Natural killer cell (primary cell): ENCODE measurements at places on chromosomes 5 and 9. TPM values are rescaled to one million over a fixed set of nuclear protein-coding genes. Genes with fewer than 3 reads are reported as not detected.

DNA sequence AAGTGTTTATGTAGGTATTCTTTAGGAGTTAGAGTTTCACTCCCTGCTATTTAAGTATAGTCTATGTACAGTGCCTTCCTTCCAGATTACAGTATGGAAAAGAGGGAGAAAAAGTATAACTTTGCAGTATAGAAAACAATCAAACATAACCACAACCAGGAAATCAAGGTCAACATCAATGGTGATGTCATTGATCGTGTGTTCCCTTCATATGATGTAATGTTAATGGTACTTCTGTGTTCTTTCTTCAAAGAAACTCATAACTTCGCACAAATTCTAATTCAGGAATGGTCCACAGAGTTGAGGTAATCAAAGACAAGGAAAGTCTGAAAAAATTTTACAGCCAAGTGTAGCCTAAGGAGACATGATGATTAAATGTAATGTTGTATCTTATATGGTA, 961.1 kb upstream of the EDIL3 start:
- no peak for DNase-seq

GRCh38 chr9:124810663-124811355, 33.9 kb downstream of the OLFML2A start:
- no peak for DNase-seq

- DNase-seq, result no peak
Measured at GRCh38 chr9:36997414-36997813, 36.7 kb downstream of the PAX5 start.

- no peak for DNase-seq
Measured at GRCh38 chr9:35107297-35108290, 4.7 kb upstream of the STOML2 start.

GRCh38 chr5:167993771-167994170, 297.7 kb upstream of the WWC1 start:
- no peak for DNase-seq

DNA sequence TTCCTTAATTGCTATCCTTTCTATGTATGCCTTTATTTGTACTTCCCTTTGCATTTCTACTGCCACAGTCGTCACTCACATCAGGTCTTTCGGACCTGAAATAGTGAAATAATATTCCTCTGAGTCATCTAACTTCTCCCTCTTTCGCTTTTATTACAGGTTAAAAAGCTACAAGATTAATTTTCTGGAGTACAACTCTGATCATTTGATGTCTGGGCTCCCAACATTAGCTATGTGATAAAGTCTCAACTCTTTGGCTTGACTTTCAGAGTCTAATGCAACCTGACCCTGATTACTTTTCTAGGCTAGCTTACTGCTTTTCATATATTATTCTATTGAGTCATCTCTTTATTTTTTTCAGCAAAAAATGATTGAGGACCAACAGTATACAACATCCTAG, 638.8 kb upstream of the WWC1 start:
- DNase-seq, result no peak

GRCh38 chr5:87120518-87121303, 147.0 kb upstream of the RASA1 start:
- DNase-seq, result no peak

GRCh38 chr9:120528327-120528726, 51.6 kb downstream of the CDK5RAP2 start:
- DNase-seq, result no peak

- no peak for DNase-seq
Measured at GRCh38 chr5:155786108-155786507, 540.9 kb upstream of the SGCD start.

GRCh38 chr5:88396751-88397281, 128.2 kb upstream of the TMEM161B start:
- no peak for DNase-seq

- no peak for DNase-seq
Measured at GRCh38 chr9:21507483-21507790, 25.3 kb upstream of the IFNE start.

GRCh38 chr5:143606043-143606752, 202.7 kb upstream of the NR3C1 start:
- DNase-seq, result peak; percentile 8

DNA sequence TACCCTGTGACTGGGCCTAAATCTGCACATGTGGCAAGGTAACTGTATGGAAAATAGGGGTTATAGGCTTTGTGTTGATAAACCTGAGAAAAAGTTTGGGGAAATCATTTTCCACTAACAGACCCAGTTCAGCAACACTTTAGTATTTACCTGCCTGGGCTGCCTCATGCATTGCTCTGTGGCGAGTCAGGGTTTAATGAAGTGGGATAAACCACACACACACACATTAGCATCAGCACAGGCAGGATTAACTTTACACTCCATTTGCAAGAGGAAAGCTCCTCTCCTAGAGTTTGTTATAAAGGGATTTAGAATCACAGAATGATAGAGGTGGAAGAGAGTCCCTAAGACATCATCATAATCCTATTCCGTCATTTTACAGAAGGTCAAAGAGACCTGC, 20.0 kb upstream of the ZCCHC7 start:
- no peak for DNase-seq

DNA sequence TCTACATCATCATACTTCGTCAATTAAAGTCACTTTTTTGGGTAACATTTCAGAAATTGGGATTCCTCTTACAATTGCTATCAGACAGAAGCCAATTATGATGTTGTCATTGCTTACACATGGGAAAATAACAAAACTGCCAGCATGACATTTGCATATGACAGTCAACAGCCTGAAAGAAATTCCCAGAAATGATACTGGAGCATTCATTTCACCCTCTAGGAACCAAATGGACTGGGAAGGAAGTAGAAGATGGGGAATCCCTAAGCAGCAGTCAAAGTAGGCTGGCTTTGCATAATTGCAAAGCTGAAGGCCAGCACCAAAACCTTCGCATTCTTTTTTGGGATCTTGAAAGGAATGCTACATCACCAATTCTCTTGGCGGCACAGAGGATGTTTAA, 10.7 kb downstream of the HMGCS1 start:
- no peak for DNase-seq

- DNase-seq, result peak; percentile 69
Measured at GRCh38 chr5:14727428-14727865, 62.9 kb downstream of the OTULIN start.

DNA sequence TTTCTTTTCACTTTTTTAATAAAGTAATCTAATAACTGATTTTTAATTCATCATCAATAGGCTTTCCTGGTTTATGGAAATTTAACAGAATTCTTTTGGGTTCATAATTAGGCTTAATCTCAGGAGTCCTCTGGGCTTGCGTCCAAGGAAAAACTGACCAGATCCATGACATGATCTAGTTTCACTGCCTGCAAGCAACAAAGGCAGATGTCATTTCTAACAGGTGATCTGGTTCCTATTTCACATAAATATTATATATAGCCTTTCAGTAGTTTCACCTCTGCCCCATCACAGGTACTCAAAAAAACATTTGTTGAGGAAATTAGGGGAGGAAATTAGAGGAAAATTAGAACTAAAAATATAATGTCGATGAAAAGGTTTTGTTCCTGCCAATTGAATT, 126.4 kb downstream of the FBXL17 start:
- DNase-seq, result no peak

GRCh38 chr5:1706428-1706827, 93.2 kb downstream of the MRPL36 start:
- DNase-seq, result no peak

DNA sequence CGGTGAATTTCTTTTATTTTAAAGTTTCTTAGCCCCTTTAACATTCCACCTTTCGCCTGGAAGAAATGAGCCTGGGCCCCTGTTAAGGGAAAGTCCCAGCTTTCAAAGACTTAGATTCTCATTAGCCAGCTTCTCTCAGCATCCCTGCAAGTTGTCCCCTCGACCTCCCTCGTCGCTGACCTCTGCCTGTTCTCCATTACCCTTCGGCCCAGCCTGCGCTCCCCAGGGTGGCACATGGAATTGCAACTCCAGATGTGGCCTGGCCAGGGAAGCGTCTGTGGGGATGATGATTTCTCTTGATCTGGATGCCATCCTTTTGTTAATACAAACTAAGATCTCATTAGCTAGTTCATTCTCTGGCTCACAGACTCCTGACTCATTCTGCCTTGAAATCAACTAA, 43.4 kb upstream of the FANCC start:
- DNase-seq, result no peak

DNA sequence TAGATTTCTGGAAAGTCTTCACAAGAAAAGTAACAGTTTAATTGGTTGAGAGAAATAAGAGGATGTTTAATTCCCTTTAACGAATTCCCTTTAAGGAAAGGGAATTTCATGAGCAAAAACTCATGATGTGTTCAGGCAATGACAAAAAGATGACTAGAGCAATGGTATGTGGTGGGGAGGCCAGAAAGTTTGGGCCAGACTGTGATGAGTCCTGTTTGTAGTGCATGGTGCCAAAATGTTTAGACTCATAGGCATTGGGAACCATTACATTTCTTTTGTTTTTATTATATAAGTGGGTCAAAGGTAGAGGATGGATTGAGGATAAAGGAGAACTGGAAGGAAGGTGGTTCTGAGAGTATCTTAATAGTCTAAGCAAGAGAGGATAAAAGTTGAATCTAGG, 10.9 kb downstream of the CNTRL start:
- no peak for DNase-seq

DNA sequence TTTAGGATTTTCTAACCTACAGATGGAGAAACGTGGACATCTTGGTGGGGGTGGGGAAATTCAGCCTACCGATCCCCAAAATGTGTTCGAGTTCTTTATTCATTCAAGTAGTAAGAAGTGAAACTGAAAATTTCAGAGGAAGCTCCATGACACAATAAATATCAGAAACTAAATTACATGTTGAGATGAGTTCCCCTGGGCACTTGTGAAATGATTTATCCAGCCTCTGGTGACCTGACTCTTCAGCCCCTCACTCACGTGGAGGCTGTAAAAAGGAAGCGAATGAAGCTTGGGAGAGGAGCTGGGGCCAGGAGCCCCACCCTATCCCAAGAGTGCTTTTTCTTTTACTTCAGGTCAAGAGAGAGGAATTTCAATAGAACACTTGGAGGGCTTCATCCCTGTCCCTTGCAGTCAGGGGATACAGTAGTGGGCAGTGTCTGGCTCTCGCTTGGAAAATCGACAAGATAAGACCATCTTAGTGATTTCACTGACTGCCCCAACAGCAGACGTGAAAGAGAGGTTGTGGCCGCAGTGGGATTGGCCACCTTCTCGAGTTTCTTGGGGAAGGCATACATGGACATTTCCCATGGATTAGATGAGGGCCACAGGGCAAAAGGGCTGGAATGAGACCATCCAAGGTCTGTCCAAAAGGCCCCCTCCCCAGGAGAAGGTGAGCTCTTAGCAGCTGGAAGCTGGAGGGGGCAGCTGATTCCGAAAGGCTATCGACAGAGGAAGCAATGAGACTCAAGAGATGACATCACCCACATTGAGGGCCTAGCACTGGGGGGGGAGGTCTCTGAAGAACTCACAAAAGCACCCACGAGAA, 76.8 kb upstream of the SH3PXD2B start:
- no peak for DNase-seq

GRCh38 chr5:27450607-27451006, 412.2 kb upstream of the CDH9 start:
- DNase-seq, result no peak

ANKRD18B gene
- 0.13 TPM for total RNA-seq

JADE2 gene
- 173 TPM for total RNA-seq

SCGB3A2 gene
- total RNA-seq, result not detected

GPBP1 gene
- 130 TPM for total RNA-seq

PCDHGB4 gene
- total RNA-seq, result 0.40 TPM

CARTPT gene
- not detected for total RNA-seq

GPRIN1 gene
- 1.5 TPM for total RNA-seq

SLC36A3 gene
- total RNA-seq, result not detected

OR1K1 gene
- not detected for total RNA-seq

ZNF483 gene
- total RNA-seq, result 5.7 TPM

PCDHA11 gene
- total RNA-seq, result not detected
